ENCODE measurements at places on chromosomes 12 and 14. TPM values are rescaled to one million over a fixed set of nuclear protein-coding genes. Genes with fewer than 3 reads are reported as not detected.
A peak's percentile ranks its signal among the peaks of the same experiment; 100 is the strongest.

Gene NPFF
- total RNA-seq, result not detected

DNA sequence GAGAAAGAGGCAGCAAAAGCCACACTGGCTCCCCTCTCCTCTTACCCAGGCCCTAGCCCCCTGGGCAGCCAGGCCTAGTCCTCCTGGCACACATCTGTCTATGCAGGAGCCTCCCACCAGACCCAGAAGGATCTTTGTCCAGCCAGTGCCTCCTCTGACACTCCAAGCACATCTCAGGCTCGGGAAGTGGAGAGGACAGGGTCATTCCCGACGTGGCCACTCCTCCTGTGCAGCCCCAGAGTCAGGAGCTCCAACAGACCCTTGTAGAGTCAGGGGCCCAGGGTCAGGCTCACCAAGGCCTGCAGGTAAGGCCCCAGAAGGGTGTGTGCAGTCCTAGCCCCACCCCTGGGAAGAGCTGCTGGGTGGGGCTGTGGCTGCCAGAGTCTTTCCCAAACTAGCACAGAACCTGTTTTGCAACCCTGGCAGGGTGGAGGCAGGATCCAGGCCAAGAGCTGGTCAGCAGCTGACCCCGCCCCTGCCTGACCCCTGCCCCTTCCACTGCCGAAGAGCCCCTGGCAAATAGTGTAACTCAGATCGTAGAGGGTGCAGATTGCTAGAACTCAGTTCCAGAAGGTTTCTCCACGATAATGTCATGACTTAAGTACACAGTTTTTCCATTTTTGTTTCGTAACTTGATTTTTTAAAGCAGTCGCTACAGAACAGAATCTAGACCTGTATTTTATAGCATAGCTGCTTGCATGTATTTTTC lies 26.6 kb upstream of the PNMA1 start:
- H3K4me3 ChIP-seq, result peak overlapping the region; percentile 74
- no peak for DNase-seq
- peaks cover 64% of the 10 kb centered on the region for H3K4me1 ChIP-seq
- no peaks in the 10 kb centered on the region for H3K27me3 ChIP-seq

GRCh38 chr14:29217813-29218450 lies 451.3 kb downstream of the FOXG1 start:
- no peak overlapping the region for H3K4me3 ChIP-seq
- no peaks in the 10 kb centered on the region for H3K27me3 ChIP-seq
- DNase-seq, result no peak
- H3K36me3 ChIP-seq, result no peaks in the 10 kb centered on the region
- H3K27ac ChIP-seq, result no peak overlapping the region

DNA sequence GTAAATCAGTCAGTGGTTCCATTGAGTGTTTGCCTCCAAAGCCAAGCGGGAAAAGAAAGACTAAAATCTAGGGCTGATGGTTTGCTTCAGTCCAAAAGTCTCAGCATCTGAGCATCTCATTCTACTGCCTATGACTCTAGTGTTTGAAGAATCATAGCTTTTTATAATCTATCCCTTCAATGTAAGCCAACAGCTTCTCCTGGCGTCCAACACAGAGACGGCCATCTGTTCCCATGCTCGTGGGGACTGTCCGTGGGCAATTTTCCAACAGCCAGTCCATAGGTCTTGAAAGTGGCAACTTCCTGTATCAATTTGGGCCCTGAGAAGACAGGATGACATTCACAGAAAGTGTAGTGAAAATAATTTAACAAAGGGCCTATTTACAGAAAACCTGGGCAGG lies 544.4 kb upstream of the TMEM132C start:
- no peaks in the 10 kb centered on the region for H3K36me3 ChIP-seq
- H3K27ac ChIP-seq, result no peak overlapping the region
- DNase-seq, result no peak
- no peaks in the 10 kb centered on the region for H3K4me1 ChIP-seq
- no peak overlapping the region for H3K4me3 ChIP-seq

DNA sequence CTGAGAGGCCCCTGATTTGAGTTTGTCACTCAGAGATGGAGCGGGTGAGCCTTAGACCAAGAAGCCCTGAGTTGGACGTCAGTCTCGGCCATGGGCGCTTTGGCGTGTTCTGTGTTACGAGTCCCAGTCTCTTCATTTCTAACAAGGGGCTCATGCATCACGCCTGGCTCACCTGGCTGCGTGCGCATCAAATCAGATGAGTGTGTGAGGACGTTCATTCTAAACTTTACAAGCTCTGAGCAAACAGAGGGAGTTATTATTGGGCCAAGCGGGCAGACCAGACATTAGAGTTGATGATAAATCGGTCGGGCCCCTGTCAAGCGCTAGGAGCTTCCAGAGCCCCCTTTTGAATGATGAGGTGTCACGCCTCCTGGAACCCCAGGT lies 117.2 kb downstream of the CALM1 start:
- H3K4me1 ChIP-seq, result peaks cover 2% of the 10 kb centered on the region
- no peak overlapping the region for H3K4me3 ChIP-seq
- peaks cover 9% of the 10 kb centered on the region for H3K27me3 ChIP-seq
- DNase-seq, result no peak
- no peaks in the 10 kb centered on the region for H3K36me3 ChIP-seq

GRCh38 chr12:597926-598568 lies 65.2 kb downstream of the NINJ2 start:
- no peak overlapping the region for H3K4me3 ChIP-seq
- H3K36me3 ChIP-seq, result no peaks in the 10 kb centered on the region
- no peaks in the 10 kb centered on the region for H3K27me3 ChIP-seq
- no peaks in the 10 kb centered on the region for H3K4me1 ChIP-seq
- DNase-seq, result no peak

GRCh38 chr12:58416236-58416635 lies 474.9 kb downstream of the ATP23 start:
- H3K27ac ChIP-seq, result no peak overlapping the region
- H3K36me3 ChIP-seq, result no peaks in the 10 kb centered on the region
- H3K4me3 ChIP-seq, result no peak overlapping the region
- peaks cover 6% of the 10 kb centered on the region for H3K27me3 ChIP-seq
